Stimulated activated CD8-positive, alpha-beta memory T cell treated with anti-CD3 and anti-CD28 coated beads, Interleukin-4, amount 100 ng/mL, for 1 hour (primary cell): ENCODE measurements at places on chromosomes 16 and 17.

DNA sequence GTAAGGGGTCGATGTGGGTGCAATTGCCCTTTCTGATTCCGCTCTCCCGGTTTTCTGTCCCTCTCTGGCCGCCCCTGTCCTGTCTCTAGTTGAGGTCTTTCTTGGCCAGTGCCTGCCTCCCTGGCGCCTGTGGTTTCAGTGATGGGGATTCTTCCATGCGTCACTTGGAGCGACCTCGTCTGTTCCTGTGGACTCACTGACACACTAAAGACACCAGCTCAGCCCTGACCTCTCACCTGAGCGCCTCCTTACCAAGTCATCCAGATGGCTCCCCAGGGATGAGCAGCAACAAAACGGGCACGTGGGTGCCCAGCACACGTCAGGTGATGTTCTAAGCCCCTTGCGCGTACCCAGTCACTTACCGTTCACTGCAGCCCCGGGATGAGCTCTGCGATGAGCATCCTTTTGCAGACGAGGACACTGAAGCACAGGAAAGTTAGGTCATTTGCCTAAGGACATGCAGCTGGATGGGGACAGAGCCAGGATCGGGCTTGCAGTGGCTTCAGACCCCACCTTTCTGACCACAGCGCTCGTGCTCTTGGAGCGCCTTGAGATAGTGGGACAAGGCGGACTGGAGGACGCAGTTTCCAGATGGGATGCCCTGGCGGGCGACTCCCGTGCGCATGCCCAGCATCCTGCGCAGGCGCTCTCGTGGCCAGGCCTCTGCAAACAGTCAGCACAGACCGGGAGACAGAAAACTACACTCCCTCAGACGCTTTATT lies 11.5 kb upstream of the LGALS3BP start:
- no peak for DNase-seq

- no peak for DNase-seq
Observed at GRCh38 chr17:36609498-36609862, 8.1 kb downstream of the MRM1 start.

- DNase-seq, result no peak
Observed at GRCh38 chr17:9140550-9141424, 119.5 kb downstream of the NTN1 start.

- DNase-seq, result no peak
Observed at GRCh38 chr16:71843572-71843971, 2.2 kb upstream of the ATXN1L start.

DNA sequence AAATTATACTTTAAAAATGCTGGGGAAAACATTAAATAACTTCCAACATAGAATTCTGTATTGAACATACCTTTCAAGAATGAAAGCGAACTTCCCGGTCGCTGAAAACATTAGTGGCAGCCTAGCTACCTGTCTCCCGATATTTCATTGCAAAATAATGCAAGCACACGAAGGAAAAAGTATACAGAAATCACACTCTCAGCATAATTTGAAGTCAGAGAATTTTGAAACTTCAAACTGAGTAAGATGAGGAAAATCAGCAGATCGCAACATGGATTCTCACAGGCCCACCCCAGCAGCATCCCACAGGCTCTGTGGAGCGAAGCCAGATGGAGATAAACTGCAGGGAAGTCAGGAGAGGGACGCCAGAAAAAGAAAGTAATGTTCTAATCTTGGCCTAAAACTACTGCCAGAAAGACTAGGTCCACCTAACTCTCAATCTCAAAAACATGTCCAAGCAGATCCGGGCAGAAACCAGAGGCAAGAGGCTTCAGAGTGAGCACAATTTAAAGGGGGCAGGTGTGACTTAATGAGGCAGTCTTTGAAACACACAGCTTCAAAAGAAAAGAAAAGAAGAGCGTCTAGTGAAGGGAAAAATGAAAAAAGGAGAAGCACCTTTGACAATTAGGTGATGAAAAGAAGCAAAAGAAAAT lies 4.8 kb upstream of the GOSR1 start:
- no peak for DNase-seq

DNA sequence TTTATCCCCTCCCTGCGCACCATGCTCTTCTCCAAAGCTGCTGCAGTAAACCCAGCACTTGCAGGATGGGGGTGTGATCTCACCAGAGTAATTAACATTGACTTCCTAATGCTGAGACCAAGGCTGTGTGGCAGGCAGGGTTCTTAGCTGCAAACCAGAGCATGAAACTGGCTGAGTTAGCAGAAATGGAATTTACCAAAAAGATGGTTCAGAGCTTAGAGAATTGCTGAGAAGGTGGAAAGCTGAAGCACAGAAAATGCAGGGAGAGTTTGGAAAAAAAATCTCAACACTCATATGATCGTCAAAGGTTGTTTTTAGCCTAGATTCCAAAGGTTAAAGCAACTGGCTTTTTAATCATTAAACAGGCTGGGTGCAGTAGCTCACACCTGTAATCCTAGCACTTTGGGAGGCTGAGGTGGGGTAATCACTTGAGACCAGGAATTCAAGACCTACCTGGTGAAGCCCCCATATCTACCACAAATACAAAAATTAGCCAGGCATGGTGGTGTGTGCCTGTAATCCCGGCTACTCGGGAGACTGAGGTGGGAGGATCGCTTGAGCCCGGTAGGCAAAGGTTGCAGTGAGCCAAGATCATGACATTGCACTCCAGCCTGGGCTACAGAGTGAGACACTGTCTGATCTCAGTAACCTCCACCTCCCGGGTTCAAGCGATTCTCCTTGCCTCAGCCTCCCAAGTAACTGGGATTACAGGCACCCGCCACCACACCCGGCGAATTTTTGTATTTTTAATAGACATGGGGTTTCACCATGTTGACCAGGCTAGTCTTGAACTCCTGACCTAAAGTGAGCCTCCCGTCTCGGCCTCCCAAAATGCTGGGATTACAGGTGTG lies 6.0 kb upstream of the TXNDC11 start:
- no peak for DNase-seq

GRCh38 chr16:27902551-27902950 lies 161.0 kb downstream of the GSG1L start:
- no peak for DNase-seq

GRCh38 chr17:50480854-50481490 lies 2.3 kb downstream of the RSAD1 start:
- DNase-seq, result no peak

- no peak for DNase-seq
Observed at GRCh38 chr16:1772362-1772907, at the start of gene EME2. Gene EME2, plus strand, starts transcription at chr16:1772810. Its CDS starts 418 bp downstream, at chr16:1773228.

DNA sequence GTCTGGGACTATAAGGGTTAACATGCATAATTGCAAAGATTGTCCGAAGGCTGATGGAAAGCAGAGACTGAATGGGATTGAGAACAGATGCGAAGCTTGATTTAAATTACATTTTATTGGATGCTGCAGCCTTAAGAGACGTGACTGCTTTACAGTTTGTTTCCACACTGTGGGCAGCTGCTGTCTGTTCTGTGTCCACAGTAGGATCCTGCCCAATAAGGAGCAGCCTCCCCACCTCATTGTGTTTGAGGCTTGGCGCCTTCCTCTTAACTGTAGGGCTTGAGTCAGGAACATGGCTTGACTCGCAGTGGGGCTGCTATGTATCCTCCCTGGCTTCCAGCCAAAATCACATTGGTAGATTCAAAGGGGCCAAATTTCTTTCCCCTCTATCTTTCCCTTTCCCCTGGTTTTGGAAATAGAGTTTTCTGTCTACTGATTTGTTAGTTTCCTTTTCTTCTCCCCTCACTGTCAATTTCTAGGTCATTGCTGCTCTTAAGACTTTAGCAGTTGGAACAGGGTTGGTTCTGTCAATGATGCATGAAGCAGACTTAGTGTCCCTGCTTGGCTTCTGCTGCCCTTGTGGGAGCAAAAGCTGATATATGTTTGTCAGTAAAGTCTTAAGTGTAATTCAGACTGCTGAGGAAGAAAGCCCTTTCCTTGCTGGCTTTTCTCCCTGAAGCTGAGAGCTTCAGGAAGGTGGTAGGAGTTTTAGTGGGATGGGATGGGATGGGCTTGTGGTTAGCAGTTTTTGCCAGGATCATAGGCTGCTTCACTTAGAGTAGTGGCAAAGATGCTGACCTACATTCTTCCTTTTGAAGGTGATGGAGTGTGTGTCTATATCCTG lies 5.0 kb upstream of the RARA start:
- DNase-seq, result no peak

DNA sequence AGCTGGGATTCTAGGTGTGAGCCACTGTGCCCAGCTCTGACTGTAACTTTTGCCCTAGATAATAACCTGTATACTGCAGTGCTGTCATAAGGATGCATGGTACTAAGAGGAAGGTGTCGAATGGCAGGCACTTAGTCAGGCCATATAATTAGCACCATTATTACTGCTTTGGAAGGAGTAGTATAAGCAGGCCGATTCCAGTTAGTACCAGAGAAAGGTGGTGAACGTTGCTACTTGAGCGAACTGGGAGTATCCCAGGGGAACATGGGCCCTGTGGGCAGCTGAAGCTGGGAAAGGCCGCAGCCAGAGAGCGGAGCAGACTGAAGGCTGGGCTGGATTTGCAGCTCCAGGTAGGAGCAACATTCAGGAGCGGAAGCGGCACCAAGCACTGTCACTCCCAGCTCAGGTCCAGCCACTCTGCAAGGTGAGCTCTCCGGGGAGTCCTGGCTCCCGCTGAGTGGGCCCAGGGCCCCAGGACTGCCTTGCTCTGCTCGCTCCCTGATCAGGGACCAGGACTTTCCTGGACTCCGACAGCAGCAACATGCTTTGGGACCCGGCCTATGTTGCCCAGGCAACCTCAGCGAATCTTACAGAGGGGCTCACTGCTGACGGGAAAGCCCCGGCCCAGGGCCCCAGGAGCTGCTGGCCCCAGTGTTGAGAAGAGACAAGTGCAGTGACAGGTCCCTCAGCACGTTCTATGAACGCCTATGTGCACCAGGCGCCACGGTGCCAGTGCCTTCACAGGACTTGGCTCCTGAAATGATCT lies 28.6 kb downstream of the C16orf74 start:
- DNase-seq, result no peak

GRCh38 chr16:49816875-49817274 lies 39.0 kb downstream of the ZNF423 start:
- DNase-seq, result no peak
